Stomach (tissue), 19 donors: ENCODE measurements at places on chromosomes 2 and 18. TPM values are rescaled to one million over a fixed set of nuclear protein-coding genes. Genes with fewer than 3 reads are reported as not detected.

GRCh38 chr2:225326969-225327368 is 72.5 kb upstream of the NYAP2 start:
- DNase-seq = no peak

IL1F10 gene
- not detected for total RNA-seq

DNA sequence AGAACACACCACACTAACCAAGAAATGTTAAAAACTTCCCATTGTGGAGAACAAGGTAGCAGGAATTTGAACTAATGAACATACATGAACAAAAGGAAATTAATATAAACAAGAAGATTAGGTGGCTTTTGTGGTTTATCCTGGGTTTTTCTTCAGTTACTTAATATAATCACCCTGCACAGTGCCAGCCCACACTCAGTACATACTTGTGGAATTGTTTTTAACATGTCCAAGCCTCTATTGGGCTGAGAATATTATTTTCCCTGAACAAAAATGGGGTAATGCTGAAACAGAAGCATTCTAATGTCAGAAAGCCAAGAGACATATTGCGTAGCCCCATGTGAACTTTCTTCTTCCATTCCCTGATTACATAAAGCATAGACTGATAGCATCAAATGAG is 202.8 kb downstream of the DNER start:
- no peak for DNase-seq

GRCh38 chr2:85584857-85585780 is 888 bp downstream of the VAMP5 start:
- DNase-seq = peak; percentile 85

GRCh38 chr18:22272242-22272641 is 102.9 kb downstream of the GATA6 start:
- no peak for DNase-seq

- peak; percentile 2 for DNase-seq
These were observed 100.3 kb downstream of the DPP10 start for GRCh38 chr2:114542695-114543094.

- peak; percentile 59 for DNase-seq
These were observed 14.6 kb downstream of the ALPG start for GRCh38 chr2:232421189-232421785.

PTPRM gene
- total RNA-seq = 246 TPM

NT5C1B gene
- total RNA-seq = not detected
